NCI-H1436 (cell line): ENCODE measurements at places on chromosomes 1 and 21.

GRCh38 chr21:16536643-16537434, 807.1 kb downstream of the USP25 start:
- no peak for DNase-seq

GRCh38 chr1:183891158-183891856, 86.4 kb downstream of the RGL1 start:
- no peak for DNase-seq

- DNase-seq: no peak
Measured at GRCh38 chr1:64847666-64848065, 102.8 kb downstream of the RAVER2 start.

DNA sequence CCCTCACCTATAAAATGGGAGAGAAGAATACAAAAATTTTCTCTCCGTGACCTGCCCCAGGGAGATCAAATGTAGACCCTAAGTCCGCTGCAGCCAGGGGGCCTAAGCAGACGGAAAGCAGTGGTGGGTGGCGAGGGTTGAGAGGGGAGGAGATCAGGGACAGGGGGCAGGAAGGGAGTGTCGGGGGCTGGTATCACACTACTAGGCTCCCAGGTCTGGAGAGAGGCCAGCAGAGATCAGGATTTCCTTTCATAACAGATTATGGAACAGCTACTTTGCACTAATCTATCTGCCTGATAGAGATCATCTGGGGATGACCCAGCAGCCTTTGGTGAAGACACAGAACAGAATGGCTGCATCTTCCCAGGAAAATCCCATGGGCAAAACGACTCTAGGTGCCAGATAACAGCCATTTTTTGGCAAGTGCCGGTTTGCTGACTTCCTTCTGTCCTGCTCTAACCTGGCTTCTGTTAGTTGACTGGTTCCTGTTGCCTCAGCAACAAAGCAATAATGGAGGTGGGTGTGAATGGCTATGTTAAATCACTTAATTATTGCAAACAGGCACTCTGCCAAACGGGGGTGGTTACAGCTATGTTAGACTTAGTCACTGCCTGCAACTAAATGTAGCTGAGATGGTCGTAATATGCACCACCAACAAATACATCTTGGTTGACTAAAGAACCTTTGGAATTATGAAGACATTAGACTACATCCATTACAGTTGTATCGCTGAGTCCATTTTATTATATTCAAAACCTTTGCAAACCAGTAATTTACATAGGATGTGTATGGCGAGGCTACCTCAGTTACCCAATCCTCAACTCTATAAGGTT, 30.0 kb upstream of the EPS8L3 start:
- peak; percentile 95 for DNase-seq

GRCh38 chr1:160807247-160807646, 11.3 kb downstream of the LY9 start:
- no peak for DNase-seq

DNA sequence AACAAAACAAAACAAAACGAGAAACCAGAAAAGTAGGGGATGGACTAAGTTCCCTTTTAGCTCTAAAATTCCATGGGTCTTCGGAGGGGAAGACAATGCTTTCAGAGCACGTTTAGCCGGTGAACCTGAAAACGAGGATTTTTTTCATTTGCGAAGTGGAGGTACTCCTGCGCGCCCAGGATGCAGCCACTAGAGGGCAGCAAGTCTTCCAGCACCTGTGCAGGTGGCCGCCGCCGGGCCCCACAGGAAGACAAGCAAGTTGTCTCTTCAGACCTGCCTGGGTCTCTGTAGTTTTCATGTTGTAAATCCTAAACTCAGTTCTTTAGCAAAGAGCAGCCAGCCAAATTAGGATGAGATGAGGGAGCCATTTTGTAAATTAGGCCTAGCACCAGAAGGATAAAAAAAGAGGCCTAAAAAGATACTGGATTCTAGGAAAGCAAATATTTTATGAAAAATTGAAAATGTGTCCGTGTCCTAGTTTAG, 17.7 kb upstream of the SNX27 start:
- DNase-seq: peak; percentile 76

- no peak for DNase-seq
Measured at GRCh38 chr1:39160703-39161102, 43.8 kb upstream of the MACF1 start.

DNA sequence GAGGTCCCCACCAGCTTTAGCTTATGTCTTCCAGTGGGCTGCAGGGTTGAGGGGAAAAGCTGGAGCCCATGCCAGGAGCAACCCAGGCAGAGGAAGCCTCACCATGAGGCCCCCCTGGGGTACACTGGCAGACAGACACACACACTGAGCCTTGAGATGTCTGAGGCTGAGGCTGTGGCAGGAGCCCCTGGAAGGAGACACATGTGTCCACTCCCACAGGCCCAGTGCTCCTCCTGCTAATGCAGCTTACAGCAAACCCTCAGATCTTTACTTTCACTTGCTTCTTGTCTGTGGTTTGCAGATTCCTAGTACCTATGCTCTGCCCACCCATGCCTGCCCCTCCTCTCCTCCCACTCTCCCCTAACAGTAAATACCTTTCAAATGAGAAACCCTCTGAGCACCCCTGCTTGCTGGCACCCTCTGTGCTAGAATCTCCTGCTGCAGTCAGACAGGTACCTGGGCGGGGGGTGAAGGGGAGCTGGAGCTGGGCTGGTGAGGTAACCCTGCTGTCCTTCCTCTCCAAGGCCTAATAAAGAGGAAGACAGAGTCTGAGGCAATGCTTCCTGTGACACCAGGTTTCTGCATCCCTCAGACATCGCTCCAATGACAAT, 63.4 kb upstream of the NEK2 start:
- DNase-seq: no peak
